ENCODE measurements at places on chromosomes 13 and 19.
A peak's percentile ranks its signal among the peaks of the same experiment; 100 is the strongest.

GRCh38 chr19:38034492-38034860 is 127.5 kb downstream of the SIPA1L3 start:
- no peak for DNase-seq

- DNase-seq = no peak
Measured at GRCh38 chr13:53201454-53202225, 173.0 kb downstream of the OLFM4 start.

DNA sequence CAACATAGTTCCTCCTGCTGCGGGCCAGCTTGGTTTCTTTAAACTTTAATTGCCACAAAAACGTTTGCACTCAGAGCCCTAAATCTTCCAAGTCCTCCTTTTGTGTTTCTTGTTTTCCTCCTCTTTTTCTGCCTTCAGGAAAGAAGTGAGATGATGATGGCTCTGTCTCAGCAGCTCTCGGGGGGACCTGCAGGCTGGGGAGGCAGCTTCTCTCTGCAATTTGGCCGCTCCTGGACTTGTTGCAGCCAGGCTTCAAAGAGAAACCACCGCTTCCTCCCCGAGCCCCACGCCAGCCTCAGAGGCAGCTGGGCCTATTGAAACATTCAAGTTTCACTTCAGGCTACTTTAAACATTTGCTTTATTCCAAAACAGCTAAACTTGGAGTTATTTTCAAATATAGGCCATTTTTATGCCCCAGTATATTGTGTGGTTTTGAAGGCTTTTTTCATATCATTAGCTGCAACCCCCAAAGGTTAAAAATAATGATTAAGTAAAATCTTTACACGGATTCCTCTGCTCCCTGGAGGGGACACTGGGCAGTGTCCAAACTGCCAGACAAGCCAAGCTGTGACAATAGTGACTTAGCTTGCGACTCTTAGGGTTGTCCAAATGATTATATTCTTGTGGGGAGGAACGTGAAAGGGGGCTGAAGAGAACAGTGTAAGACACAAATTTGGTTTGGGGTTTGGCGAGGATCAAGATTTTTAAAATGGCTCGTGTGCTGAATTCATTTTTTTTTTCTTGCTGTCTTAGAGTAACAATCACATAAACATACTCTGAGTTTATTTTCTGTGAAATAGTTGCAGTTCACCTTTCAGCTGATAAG is 330.8 kb downstream of the DLEU7 start:
- DNase-seq = peak; percentile 21

DNA sequence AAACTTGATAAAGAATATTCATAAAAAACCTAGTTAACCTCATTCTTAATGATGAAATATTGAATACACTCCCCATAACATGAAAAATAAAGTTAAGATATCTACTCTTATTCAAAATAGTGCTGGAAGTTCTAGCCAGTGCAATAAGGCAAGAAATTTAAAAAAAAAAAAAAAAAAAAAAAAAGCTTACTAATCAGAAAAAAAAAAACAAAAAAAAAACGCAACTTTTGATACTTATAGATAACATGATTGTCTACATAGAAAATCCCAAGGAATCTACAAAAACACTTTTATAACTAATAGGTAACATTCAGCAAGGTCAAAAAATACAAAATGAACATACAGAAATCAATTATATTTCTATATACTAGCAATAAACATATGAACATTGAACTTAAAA is 515.6 kb downstream of the UQCRFS1 start:
- no peak for DNase-seq

DNA sequence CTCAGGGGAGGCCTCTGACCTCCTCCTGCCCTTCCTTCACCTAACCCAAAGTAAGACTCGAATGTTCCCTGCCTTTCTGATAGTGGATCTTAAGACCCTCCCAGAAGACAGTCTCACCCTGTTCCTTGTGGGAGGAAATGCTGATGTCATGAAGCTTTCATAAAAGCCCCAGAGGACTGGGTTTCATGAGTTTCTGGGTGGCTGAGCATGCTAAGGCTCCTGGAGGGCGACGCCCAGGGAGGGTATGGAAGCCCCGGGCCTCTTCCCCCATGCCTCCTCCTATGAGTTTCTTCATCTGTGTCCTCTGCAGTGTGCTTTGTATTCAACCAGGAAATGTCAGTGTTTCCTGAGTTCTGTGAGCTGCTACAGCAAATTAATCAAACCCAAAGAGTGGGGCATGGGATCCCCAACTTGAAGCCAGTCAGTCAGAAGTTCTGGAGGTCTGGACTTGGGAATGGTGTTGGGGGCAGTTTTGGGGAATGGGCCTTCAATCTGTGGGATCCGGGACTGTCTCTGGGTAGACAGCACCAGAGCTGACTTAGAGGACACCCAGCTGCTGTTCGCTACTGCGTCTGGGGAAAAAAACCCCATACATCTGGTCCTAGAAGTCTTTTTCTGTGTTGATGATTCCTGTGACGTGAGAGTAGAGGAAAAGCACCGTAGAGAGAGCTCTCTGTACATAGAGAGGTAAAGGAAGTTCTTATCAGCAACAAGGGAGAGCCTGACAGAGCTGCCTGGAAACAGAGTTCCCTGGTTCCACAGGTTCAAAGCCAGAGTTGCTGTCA is 2.0 kb upstream of the LILRB2 start:
- no peak for DNase-seq

DNA sequence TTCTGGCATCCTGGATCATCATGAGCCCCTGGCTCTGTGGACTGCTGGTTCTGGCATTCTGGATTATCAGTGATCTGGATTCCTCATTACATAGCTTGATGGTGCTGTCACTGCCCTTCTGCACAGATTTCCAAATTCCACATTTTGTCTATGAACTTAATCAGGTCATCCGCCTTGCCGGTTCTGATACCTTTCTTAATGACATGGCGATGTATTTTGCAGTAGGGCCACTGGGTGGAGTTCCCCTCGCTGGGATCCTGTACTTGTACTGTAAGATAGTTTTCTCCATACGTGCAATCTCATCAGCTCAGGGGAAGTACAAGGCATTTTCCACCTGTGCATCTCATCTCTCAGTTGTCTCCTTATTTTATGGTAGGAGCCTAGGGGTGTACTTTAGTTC is 24.4 kb upstream of the OR7C2 start:
- no peak for DNase-seq

- DNase-seq = no peak
Measured at GRCh38 chr19:1813192-1814182, 1.4 kb upstream of the ATP8B3 start.

DNA sequence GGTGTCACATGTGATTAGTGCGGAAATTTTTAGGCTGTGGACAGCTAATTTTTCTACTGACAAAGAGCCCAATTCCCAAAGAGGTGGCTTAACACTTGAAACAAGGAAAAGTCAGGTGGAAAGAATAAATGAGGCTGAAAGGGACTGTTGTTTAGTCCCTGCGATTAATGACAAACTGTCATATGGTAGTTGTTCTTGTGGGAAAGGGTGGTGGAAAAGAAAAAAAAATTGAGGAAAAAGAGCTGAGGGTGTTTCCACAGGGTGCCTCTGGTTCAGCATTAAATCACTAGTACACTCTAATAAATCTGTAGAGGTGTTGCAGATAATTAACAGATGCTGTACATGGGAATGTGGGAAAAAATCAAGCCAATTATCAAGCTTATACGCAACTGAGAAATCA is 300.7 kb downstream of the DNAJC15 start:
- no peak for DNase-seq

GRCh38 chr13:108686027-108686426 is 56.6 kb downstream of the MYO16 start:
- no peak for DNase-seq

DNA sequence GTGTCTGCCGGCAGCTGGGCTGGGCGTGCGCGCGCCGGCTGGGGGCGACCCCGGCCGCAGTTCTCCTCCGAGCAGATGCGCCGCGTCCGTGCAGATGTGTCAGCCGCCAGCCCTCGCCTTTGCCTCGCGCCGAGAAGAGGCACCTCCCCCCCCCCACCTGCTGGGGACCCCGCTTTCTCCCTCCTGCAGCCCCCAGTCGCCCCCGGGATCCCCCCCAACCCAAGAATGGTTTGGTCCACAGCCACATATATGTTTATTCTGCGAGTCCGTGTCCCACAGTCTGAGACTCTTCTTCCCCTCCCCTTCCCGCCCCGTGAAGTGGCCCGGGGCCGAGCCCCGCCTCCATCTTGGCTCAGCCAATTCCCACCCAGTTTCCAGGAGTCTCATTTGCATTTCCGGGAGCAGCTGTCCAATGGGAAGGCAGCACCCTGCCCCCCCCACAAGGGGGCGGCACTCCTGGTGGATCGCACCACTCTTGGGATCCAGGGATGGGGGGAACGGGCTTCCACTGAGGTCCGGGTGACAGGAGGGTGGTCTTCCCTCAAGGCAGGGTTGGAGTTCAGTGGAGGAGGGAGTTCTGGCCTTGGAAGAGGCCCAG is 8.6 kb downstream of the ISOC2 start:
- DNase-seq = no peak

DNA sequence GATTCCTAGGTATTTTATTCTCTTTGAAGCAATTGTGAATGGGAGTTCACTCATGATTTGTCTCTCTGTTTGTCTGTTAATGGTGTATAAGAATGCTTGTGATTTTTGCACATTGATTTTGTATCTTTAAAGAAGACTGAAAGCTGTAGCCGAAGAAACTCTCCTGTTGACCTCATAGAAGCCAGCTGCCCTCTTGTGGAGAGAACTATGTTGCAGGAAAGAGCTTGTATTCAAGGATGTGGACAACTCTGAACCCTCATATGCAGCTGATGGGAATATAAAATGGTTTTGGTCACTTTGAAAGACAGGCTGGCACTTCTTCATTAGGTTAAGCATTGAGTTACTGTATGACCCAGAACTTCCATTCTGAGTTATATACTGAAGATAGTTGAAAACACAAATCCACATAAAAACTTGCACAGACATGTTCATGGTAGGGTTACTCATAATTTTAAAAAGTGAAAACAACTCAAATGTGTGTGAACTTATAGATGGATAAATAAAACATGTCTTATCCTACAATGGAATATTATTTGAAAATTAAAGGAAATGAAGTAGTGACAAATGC is 65.8 kb upstream of the SLITRK6 start:
- DNase-seq = no peak

GRCh38 chr19:58154287-58154678 is 3.7 kb upstream of the ZNF329 start:
- no peak for DNase-seq

- no peak for DNase-seq
Measured at GRCh38 chr19:36225219-36225892, 10.4 kb downstream of the ZNF146 start.

DNA sequence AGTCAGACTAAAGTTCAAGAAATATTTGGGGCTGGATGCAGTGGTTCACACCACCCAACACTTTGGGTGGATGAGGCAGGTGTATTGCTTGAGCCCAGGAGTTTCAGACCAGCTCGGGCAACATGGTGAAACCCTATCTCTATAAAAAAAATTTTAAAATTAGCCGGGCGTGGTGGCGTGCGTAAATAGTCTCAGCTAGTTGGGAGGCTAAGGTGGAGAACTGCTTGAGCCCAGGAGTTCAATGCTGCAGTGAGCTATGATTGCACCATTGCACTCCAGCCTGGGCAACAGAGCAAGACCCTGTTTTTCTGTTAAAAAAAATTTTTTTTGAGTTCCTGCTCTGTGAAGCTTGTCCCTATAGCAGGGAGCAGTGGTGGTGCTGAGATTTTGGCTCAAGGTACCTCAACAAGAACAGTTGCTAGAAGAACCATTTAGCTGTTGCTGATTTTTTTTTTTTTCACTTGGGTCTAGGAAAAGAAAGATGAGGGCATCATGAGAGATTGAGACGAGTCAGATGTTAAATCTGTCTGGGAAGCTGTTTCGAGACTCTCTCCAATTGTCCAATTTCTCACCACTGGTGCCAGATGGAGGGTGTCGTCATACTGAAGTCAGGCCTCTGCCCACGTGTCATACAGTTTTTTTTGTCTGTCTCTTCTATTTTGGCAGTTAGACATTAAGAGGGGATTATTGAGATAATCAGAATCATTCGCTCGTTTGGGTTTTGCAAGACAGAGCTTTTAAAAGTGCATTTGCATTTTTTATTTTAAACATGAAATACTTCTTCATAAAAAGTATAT is 3.7 kb downstream of the SLC25A42 start:
- no peak for DNase-seq

GRCh38 chr13:28041501-28041900 is 53.0 kb upstream of the URAD start:
- no peak for DNase-seq

GRCh38 chr13:110665491-110666254 is 40.2 kb downstream of the CARS2 start:
- no peak for DNase-seq

- no peak for DNase-seq
Measured at GRCh38 chr13:113825841-113826240, 38.0 kb downstream of the GAS6 start.

GRCh38 chr13:81686877-81687276 is 1346.0 kb upstream of the SPRY2 start:
- no peak for DNase-seq

DNA sequence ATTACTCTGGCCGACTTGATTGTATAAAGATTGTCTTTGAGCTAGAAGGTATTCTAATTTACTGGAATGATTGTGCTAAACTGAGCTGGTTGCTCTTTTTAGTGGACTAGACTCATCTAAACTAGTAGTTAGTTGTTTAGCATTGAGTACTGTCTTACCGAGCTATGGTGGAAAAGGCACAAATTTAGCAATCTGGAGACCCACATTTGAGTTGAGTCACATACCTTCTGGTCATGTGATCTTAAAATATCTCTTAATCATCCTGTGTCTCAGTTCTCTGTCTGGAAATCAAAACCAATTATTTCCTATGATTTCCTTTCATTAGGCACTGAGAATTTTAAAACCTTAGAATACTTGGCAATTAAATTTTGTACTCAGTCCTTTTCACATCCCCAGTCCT is 349.5 kb downstream of the IRS2 start:
- DNase-seq = no peak

DNA sequence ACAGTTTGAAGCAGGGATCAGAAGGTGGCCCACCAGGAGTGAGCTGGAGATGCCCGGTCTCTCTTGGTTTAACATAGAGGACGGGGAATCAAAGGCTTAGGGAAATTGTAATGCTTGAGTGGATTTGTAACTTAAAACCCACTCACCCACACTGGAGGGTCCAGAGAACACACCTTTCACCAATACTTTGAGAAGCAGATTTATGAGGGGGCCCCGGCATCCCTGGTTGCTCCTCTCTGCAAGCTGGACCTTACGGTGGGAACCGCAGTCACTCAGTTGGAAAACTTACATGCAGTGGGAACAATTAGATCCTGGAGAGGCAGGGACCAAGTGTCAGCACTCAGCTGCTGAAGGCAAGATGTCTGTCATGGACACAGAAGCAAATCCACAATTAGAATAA is 20.5 kb downstream of the PPP5C start:
- DNase-seq = no peak

DNA sequence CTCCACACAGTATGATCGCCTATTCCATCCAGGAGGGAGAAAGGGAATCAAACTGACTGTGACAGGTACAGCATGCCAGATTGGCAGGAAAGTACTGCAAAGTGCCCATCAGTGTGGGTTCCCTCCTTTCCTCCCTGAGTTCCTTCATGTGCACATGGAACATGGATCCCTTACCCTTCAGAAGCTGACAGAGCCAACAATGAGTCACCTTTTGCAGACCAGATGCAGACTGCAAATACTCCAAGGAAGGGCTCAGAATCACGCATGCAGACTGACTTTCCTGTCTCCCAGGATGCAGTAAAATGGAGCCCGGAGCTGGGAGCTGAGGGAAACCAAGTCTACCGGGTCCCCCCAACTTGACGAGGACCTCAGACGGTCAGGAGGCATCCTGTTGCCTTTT is 41.8 kb downstream of the SACS start:
- no peak for DNase-seq

Measured in stimulated activated CD8-positive, alpha-beta memory T cell treated with anti-CD3 and anti-CD28 coated beads, Interleukin-15, amount 100 ng/mL, for 4 hours (primary cell).